ENCODE measurements at places on chromosomes 5 and 9.

GRCh38 chr5:139670369-139671095 is 22.4 kb downstream of the CXXC5 start:
- no peak for DNase-seq

DNA sequence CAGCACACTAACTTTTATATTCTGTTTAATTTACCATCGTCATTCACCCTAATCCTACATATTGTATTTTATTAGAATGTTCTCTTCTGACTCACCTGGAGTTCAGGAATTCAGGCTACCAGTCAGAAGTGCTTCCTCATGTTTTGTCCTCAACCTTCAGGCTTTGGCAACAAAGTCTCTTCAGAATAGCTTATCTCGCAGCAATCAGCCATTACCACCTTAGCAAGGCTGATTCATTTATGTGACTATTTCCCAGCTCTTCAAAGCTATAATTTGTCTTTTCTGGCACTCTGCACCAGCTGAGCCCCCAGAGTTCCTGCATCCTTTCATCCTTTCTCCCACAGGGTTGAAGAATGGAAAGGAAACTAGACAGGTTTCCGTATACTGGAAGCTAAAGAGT is 365.5 kb upstream of the CDH18 start:
- no peak for DNase-seq

DNA sequence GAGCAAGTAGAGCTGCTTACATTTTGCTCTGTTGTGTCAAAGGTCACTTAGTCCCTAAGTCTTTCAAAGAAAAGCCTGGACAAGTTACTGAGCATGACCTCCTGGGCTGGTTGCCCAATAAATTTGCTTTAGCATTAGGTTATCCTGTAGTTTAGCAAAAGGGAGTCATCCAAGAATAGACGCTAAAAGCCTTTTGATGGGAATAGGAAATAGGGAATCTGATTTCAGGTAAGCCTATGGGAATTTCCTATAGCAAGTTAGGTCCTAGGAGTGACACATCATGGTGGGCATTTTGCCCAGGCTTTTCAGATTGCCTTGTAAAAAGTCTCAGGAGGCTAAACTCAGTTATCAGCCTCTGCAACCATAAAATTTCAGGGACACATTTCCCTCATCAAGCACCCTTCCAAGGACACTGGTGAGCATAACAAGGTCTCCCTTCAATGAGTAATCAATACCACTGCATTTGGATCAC is 67.6 kb upstream of the RANBP3L start:
- no peak for DNase-seq

- no peak for DNase-seq
Measured at GRCh38 chr5:144308174-144308573, 137.5 kb downstream of the KCTD16 start.

- no peak for DNase-seq
Measured at GRCh38 chr5:137205231-137206027, 293.7 kb downstream of the SPOCK1 start.
